ENCODE measurements at places on chromosomes 2 and 18. TPM values are rescaled to one million over a fixed set of nuclear protein-coding genes. Genes with fewer than 3 reads are reported as not detected.

Gene MEX3C
- 21.6 TPM for total RNA-seq

Gene GPR45
- total RNA-seq = not detected

Gene CRYGC
- total RNA-seq = not detected

Gene LRATD1
- total RNA-seq = 0.67 TPM

DNA sequence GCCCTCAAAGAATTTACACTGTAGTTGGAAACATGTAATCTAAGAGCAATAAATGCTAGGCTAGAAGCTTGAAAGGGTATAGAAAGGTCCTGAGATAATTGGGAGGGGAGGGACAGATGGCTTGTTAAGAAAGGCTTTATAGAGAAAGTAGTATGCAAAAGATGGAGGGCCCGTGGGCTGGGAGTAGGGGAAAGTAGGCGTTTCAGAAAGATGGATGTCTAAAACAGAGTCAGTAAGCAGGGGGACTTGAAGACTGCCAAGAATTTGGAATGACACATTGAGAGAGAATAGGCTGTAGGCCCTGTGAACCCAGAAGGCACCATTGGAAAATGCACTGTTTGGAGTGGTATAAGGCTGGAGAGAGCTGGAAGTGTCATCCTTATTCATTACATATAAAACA, 822 bp downstream of the PSMG2 start:
- DNase-seq = no peak

- DNase-seq = no peak
Observed at GRCh38 chr2:149653831-149654445, 66.4 kb upstream of the MMADHC start.

- no peak for DNase-seq
Observed at GRCh38 chr2:202074324-202074723, 1.3 kb downstream of the KIAA2012 start.

DNA sequence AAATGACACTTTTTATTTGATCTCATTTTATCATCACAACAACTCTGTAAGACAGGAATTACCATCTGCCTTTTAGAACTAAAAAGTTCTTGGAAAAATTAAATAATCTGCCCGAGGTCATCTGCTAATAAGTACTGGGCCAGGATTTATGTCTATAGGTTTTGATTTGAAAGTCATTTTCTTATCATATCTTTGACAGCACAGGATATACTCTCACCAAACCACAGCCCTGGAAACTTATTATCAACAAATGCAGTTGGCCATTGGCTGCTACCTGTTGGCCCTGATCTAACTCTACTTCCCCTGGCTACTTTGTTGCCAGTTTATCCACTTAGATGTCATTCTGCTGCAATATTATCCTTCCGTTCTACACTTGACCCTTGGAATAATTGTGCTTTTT, 354.6 kb downstream of the RAD51AP2 start:
- DNase-seq = no peak

DNA sequence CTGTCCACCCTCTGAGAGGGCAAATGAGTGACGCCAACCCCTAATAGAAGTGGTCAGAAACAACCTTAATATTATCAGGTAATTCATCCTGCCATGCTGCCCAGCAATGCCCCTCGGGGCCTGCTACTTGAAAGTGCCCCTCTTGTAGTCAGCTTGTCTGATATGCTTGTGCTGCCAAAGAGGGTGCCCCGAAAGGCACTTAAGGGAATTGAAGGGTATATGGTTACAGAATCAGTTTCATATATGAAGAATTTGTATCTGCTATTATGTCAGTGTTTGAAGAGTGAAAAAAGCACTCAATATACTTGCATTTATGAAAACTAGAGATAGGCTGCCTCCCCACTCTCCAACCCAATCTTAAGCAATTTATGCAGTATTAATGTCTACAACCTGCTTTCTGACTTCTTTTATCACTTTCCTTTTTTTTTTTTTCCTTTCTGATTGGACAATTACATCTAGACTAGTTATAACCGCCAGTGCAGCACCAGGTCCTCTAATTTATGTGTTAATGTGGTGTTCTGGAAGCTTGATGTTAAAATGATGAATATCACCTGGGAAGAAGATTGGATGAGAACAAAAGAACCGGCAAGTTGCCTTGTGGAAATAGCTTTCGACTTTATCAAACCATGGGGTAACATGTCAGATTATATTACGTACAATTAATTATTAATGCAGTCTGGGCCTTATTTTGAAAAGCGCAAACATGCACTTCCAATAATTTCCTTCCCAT, 646.9 kb upstream of the ACVR2A start:
- no peak for DNase-seq

GRCh38 chr2:173684896-173685459, 280.2 kb downstream of the SP3 start:
- no peak for DNase-seq

GRCh38 chr2:26759845-26760244, 4.2 kb upstream of the SLC35F6 start:
- no peak for DNase-seq

- no peak for DNase-seq
Observed at GRCh38 chr2:32727157-32727556, 99.3 kb downstream of the TTC27 start.

GRCh38 chr18:55748227-55748738, 160.3 kb upstream of the TCF4 start:
- no peak for DNase-seq

- no peak for DNase-seq
Observed at GRCh38 chr18:56286775-56287325, 351.5 kb downstream of the TXNL1 start.

Data from cardiac septum (tissue), 1 donor.